Cortex of kidney (tissue), 1 donor: ENCODE measurements at places on chromosomes 7 and 10.

GRCh38 chr7:1253681-1254181, 21.1 kb downstream of the UNCX start:
- DNase-seq: no peak

GRCh38 chr10:20919481-20919880, 22.4 kb upstream of the NEBL start:
- DNase-seq: no peak

GRCh38 chr10:60172363-60172990, 217.2 kb downstream of the ANK3 start:
- no peak for DNase-seq

DNA sequence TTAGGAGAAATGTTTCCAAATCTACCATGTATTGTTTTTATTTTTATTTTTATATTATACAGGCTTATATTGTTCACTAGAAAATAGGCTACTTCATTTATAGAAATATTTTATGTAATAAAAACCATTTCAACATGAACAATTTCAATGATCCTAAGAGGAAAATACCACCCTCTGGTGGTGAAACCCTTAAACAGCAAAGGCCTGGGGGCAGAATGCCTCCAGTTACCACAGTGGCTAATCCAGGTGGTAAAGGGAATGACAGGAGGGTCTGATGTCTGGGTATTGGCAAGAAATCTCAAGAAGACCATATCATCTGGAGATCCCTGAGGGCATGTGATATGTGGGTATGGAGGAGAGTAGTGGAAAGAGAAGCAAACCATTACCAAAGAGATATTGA, 19.3 kb downstream of the MACC1 start:
- no peak for DNase-seq

- DNase-seq: no peak
Measured at GRCh38 chr10:61903928-61904344, 2.4 kb downstream of the ARID5B start.

DNA sequence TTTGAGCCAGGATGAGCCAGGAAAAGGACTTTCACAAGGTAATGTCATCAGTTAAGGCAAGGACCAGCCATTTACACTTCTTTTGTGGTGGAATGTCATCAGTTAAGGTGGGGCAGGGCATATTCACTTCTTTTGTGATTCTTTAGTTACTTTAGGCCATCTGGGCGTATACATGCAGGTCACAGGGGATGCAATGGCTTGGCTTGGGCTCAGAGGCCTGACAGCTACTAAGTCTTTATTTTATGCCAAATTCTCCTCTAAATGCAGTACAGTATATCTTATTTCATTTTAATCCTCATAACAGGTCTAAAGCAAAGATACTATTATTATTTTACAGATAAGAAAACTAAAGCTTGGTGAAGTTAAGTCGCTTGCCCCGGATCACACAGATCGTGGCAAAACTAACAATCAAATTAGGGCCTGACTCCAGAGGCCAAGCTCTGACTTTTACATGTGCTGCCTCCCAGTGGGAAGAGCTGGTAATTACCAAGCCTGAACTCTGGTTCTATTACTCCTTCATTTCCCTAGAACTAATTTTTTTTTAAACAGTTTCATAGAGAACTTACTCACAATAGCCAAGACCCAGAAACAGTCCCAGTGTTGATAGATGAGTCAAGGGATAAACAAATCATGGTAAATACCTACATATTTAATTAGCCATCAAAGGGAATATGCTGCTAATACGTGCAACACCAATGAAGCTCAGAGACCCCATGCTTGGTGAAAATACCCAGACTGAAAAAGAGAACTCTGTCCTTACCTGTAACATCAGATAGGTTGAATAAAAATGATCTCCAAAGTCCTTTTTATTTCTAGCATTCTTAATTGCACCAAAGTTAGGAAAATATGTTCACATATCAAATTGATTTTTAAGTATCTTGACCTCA, 35.4 kb downstream of the C7orf25 start:
- DNase-seq: no peak

DNA sequence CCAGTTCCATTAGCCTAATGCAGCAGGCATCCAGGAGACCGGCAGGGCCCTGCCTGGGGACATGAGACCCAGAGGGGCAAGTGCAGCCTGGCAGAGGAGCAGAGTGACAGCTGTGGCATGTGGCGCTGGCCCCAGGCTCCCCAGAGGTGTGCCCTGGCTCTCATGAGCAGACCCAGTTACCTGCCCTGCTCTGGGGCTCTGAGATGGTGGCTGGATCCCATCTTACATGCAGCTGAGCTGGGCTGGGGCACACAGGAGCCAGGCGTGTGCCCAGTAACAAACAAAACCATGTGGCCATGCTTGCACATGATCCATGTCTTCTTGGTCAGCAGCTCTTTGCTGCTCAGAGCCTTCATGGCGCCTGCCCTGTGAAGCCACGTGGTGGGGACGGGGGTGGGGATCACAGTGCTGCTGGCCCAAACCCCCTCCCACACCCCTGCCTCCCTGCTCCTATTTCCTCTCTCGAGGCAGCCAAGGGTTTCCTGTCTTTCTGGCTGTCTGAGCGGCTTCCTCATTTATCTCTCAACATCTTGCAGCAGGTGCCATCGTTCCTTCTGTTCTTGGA, 40.3 kb upstream of the GTF2I start:
- DNase-seq: no peak

DNA sequence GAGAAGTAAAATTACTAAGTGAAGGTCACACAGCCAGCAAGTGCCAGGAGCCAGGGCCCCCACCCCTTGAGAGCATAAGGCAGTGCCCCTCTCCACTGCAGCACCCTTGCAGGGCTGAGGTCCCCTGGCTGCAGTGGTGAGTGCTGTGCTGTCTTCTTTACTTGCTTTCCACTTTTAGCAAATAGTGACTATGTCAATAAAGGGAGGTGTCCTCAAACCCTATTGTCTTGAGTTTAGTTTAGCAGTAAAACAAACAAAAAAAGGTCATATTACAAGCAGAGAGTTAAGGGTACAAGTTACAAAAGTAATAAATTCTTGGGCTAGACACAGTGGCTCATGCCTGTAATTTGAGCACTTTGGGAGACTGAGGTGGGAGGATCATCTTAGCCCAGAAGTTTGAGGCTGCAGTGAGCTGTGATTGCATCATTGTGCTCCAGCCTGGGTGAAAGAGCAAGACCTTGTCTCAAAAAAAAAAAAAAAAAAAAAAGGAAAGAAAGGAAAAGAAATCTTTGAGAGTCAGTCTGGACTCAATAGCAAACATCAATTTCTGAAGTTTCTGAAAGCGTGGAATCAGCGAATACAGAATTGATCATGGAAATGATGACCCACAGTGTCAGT, 39.0 kb upstream of the KIF5B start:
- DNase-seq: no peak

DNA sequence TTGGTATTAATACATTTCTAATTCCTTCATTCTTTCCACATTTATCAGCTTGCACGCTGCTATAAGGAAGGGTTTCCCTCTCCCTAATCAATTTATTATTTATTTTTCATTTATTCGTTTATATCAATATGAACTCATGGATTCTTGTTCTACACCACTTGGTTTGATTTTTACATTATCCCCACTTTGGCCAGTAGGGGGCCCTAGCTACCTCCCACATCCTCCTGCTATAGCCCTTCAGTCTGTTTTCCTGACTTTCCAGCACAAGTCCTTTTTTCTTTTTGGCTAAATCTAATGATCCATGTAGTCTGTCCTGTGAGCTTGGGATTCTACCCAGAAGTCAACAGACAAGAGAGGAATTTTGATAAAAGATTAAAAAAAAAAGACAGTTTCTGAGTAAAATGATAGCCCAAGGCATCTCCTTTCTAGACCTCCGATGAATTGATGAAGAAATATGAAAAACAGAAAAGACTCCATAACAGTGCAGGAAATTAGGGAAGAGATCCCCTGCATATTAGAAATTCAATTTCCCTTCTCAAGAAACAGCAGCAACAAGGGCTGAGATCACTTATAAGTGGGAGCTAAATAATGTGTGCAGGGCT, 47.7 kb downstream of the LYZL2 start:
- no peak for DNase-seq

- no peak for DNase-seq
Measured at GRCh38 chr7:85186083-85186520, 754 bp downstream of the SEMA3D start.

DNA sequence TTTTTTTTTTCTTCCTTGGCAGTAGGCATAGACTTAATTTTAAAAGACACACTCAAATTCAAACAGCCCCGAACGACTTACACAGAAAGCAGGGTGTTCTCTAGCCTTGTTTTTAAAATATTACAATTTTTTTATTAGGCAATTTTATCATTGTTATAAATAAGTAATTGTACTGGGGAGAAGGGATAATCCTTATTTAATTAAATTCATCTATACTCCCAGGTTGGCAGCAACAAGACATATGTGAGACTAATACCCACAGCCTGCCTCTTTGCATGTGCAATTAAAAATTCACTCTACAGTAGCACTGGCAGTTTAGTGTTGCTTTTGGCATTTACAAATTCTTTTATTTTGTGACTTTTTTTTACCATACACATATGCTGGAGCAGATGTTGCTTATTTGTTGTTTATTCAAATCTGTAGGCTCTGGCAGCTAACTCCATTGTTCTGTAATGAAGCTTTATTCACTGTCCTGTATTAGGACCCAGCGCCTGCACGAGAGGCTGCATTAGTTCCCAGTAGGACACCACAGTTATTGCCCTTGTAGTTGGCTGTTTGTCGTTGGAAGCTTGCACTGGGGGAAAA, 84.9 kb upstream of the PPP1R17 start:
- no peak for DNase-seq

GRCh38 chr10:34655286-34656170, 159.6 kb downstream of the PARD3 start:
- no peak for DNase-seq

DNA sequence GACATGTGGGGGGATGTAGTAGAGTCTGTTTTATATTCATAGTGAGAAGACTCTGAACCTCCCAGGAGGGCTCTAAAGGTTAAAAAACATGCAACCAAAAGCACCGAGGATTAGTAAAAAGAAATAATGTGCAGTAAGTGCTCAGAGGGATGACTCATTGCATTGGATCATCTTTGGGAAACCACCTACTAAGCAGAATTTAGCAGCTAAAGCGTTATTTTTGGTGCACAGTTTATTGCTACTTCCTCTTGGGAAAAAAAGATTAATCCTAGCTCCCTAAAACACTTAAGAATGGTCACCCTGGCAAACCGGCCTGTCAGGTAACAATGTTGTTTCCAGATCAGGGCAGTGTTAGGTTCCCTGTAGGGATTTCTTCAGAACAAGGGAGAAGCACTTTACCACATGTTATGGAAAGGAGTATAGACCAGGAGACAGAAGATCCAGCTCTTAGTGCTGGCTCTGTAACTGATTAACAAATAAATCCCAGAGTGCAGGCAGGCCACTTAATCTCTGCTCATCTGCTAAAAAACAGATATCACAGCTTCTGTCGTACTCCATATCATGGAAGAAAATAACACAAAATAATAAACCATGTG, 44.8 kb upstream of the FAM133B start:
- no peak for DNase-seq

GRCh38 chr7:17412883-17413282, 114.4 kb downstream of the AHR start:
- DNase-seq: no peak

DNA sequence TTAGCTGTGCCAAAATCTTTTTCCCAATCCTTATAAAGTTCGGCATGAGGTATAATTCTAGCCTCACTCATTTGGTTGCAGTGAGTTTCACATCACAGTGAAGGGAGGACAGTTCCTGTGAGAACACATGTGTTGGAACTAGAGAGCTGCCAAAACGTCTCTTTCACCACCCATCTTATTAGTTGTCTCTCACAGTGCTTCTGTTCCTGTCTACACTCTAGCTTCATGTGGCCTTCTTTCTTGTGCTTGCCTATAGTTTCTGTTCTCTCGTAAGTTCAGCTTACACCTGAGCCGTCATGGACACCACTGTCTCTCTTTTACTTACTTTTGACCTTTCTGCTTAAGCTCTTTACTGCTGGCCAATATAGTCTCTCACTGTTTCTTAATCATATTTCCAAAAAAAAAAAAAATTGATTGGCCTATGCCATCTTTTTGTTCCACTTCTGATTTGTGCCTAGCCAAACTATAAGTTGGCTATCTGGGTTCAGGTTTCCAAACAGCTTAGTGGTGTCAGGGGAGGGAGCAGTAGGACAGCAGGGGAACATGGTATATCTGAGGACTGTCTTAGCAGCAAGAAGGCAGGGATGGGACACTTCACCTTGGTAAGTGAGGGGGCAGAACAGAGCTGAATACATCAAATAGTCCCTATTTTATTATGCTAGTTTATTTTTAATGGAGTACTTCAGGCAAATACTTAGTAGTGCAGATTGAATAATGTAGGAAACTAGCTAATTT, 38.0 kb downstream of the ZNRF2 start:
- no peak for DNase-seq

DNA sequence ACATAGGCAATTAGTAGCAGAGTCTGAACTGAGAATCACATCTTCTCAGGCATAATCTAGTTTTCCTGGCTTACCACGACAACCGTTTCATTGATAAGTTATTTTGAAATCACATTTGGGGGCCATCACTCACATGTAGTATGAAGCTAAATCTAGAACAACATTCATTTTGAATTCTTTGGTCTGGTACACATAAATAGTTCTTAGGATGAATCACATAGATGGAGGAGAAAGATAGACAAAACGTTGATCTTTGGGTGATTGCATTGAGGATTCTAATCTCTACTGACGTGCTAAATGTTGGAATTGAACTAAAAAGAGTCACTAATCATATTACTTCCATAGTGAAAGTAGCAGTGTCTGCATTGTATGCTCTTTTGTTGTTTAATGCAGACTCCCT, 1022.6 kb downstream of the LRMDA start:
- DNase-seq: no peak

- DNase-seq: no peak
Measured at GRCh38 chr10:33376976-33377657, 42.6 kb upstream of the NRP1 start.

GRCh38 chr7:19026888-19027287, 90.5 kb downstream of the TWIST1 start:
- DNase-seq: no peak

DNA sequence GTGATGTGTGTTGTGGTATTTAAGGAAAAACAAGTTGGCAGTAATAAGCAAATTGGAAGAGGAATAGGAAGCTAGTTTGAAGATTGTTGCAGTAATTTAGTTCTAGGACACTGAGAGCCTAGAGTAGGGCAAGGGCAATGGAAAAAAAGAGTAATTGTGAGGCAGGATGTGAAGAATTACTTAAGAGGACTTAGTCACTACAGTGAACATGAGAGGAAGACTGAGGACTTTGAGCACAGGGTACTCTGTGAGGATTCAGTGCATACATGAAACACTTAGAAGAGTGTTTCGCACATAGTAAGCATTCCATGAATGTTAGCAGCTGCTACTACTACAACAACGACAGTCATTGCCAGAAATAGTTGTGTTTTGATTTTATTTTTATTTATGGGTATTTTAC, 30.9 kb upstream of the DKK1 start:
- DNase-seq: no peak

DNA sequence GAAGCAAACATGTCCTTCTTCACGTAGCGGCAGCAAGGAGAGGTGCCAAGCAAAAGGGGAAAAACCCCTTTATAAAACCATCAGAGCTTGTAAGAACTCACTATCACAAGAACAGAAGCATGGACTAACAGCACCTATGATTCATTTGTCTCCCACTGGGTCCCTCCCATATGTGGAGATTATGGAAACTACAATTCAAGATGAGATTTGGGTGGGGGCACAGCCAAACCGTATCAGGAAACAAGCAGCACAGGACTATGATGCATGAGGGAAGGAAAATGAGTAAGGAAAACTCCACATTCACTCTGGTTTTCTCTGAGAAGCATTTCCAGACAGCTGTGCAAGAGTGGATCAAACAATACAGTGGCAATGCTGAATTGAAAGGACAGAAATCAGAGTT, 81.6 kb downstream of the RSU1 start:
- no peak for DNase-seq

GRCh38 chr7:152521420-152522337, 85.9 kb upstream of the KMT2C start:
- DNase-seq: no peak

- no peak for DNase-seq
Measured at GRCh38 chr7:95429241-95429990, 5.4 kb downstream of the PON2 start.
